ENCODE measurements at places on chromosomes 13 and 19. TPM values are rescaled to one million over a fixed set of nuclear protein-coding genes. Genes with fewer than 3 reads are reported as not detected.

- no peak for DNase-seq
Measured at GRCh38 chr13:33230178-33230881, 55.2 kb downstream of the STARD13 start.

GRCh38 chr13:108495646-108496361 lies 133.6 kb upstream of the MYO16 start:
- no peak for DNase-seq

- no peak for DNase-seq
Measured at GRCh38 chr13:69423844-69424243, 683.8 kb upstream of the ATXN8OS start.

Gene URAD
- not detected for total RNA-seq

Gene THAP8
- total RNA-seq, result 2.4 TPM

All from activated CD8-positive, alpha-beta memory T cell treated with anti-CD3 and anti-CD28 coated beads, Interleukin-2, amount 10 ng/mL, durations not matched to agents 7 days and 5 days (primary cell).